ENCODE measurements at places on chromosomes 13 and 19.

GRCh38 chr13:93951951-93952350 lies 527.5 kb downstream of the DCT start:
- DNase-seq = no peak

DNA sequence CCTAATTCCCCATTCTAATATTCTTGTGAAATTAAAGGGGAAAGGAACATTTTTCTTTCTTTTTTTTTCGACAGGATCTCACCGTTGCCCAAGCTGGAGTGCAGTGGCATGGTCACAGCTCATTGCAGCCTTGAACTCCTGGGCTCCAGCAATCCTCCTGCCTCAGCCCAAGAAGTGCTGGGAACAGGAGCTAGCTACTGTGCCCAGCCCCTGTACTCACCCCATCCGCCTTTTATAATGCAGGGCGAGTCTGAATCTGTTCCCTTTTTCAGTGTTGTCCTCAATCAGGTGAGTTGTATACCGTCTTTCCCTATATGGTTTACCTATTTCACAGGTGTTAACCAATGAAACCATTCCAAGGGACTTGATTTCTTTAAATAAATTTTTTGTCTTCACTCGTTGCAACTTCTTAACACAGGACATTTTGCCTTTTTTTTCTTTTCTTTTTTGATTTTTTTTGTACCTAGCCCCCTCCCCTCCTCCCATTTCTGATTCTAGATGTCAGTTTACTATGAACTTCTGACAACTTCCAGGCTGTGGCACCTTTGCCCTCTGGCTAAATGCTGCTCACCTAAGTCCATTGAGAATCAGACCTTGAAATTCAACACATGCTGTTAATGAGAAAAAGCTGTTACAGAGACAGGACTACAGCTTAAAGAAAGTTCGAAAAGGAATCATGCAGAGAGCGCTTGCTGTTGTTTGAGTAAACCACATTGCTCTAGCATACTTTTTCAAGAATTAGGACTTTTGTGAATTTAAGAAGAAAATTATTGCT lies 562.1 kb upstream of the KLF12 start:
- no peak for DNase-seq

- no peak for DNase-seq
These were observed 5.0 kb upstream of the KMT2B start for GRCh38 chr19:35712567-35713505.

DNA sequence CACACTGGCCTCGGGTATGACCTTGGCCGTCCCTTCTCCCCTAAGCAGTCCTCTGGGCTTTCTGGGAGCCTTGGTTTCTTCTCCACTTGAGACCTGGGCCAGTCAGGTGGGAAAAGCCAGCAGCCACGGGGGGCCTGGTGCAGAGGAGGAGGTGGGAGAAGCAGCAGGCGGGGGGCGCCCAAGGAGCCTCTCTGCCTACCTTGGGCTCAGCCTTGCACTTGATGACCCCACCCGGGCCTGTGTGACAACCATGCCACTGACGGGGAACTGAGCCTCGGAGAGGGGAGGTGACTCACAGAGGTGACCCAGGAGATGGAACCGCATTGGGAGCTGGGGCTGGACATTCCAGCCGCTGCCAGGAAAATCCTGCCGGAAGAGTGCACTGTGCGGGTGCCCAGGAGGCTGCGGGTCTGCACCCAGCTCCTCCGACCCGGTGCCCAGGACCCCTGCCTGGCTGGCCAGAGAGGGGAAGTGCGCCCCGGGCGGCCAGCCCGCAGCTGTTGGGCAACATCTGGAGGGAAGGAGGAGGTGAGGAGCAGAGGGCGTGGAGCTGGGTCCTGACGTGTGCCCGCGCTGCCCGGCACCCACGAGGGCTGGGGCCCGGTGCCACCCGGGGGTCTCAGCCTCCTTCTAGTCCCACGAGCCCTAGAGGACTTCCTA lies 23.4 kb upstream of the SLC7A10 start:
- DNase-seq = no peak

DNA sequence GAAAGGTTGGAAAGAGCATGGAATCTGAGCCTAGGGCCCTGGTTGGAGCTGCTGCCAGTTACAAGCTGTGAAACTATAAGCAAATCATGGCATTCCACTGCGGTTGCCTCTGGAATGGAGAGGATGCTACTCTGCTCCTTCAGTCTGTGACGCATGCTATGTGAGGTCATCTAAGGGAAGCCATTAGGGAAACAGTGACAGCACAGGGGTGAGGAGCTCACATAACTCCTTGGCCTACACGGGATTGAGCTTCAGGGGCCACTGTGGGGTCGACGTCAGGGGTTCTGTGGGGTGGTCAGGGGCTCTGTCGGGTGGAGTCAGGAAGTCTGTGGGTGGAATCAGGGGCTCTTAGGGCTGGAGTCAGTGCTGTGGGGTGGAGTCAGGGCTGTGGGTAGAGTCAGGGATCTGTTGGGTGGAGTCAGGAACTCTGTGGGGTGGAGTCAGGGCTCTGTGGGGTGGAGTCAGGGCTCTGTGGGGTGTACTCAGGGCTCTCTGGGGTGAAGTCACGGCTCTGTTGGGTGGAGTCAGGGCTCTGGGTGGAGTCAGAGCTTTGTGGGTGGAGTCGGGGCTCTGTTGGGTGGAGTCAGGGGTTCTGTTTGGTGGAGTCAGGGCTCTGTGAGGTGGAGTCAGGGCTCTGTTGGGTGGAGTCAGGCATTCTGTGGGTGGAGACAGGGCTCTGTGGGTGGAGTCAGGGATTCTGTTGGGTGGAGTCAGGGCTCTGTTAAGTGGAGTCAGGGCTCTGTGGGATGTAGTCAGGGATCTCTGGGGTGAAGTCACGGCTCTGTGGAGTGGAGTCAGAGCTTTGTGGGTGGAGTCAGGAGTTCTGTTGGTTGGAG lies 35.8 kb upstream of the MEDAG start:
- no peak for DNase-seq

- DNase-seq = no peak
These were observed 10.5 kb downstream of the XRCC1 start for GRCh38 chr19:43564800-43565199.

DNA sequence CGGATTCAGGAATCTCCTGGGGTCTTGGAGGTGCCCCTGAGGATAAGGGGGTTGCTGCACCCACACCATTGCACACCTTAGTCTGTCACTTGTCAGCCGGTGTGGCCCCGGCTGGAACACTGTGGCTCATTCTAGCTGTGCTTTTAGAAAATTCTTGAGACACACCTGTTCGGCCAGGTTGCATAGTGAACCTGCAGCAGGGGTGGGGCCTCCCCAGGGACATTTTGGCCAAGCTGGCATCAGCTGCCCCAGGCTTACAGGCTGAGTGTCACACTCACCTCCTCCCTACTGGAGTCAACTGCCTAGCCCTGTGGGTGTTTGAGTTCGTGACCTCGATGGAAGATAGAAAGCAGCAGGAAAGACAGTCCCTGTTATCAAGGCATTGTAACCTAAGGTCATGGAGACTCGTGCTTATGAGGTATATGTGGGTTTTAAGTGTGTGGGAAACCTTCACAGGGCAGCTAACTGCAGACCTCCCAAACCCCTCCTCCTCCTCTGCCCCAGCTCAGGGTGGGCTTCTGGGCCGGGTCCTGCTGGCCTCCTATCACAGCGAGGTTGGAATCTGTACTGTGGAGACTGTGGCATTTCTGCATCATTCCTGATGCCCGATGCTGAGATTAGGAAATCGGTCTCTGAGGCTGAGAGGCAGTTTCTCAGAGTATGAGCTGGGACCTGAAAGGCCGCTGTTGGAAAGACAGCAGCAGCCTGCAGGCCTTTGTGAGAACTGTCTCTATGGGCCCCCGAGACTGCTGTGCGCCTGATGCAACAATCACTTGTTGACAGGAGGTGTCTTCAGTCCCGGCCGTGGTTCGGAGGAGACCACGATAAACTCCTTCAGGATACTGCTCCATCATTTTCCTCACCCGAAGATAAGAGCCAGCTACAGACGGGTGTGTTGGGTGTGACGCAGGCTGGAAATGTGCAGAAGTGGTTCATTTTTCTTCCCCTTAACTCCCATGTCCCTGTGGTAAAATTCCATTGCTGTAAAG lies 72.2 kb downstream of the ATP11A start:
- DNase-seq = no peak

DNA sequence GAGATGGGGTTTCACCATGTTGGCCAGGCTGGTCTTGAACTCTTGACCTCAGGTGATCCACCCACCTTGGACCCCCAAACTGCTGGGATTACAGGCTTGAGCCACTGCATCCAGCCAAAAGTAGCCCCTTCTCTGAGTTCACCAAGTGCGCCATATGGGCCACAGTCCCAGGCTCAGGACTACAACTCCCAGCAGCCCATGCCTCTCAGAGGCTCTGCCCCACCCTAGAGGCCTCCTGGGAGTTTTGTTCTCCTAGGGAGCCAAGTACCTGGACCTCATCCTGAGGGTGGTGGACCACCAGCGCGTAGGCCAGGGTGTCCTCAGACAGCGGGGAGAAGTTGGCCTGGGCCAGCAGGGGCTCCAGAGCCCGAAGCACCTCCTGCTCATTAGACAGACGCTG lies 18.8 kb downstream of the TMEM143 start:
- DNase-seq = no peak

DNA sequence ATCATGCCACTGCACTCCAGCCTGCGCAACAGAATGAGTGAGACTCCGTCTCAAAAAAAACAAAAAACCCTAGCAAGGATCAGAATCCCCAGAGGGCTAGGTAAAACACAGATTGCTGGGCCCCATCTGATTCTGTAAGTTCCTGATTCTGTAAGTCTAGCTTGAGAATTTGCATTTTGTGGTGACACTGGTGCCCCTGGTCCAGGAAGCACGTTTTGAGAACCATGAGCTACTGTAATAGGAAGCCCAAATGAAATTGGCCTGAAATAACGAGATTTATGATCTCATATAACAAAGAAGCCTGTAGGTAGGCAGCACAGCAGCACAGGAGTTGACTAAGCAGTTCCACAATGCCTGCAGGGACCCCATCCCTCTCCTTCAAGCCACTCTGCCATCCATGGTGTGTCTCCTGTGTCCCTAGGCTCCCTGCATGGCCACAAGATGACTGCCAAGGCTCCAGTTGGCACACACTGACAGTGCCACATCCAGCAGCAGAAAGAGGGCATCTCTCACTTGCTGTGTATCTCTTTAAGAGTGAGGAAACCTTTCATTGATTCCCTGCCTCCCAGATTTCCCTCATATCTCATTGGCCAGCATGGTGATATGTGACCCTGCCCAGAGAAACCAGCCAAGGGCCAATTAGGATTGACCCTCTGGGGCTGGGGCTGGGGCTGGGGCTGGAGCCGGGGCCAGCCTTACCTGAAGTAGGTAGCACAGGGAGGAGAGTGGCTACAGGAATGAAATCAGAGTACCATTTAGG lies 21.7 kb downstream of the SIPA1L3 start:
- DNase-seq = no peak

- DNase-seq = no peak
These were observed 676.2 kb downstream of the GPC5 start for GRCh38 chr13:92074658-92075057.

GRCh38 chr19:54873990-54874389 lies at the start of gene FCAR:
Gene FCAR, plus strand, starts transcription at chr19:54874235. Its CDS starts 55 bp downstream, at chr19:54874290.
- DNase-seq = no peak

GRCh38 chr19:1472231-1473084 lies 6.6 kb downstream of the C19orf25 start:
- DNase-seq = no peak

DNA sequence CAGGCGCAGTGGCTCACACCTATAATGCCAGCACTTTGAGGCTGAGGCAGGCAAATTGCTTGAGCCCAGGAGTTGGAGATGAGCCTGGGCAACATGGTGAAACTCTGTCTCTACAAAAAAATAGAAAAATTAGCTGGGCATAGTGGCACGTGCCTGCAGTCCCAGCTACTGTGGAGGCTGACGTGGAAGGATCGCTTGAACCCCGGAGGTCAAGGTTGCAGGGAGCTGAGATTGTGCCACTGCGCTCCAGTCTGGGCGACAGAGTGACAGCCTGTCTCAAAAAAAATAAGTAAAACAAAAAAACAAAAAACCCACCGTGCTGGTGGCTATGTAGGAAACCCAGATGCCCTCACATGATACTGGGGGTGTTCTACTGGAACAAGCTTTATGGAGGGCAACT lies 16.4 kb downstream of the PHLDB3 start:
- no peak for DNase-seq

GRCh38 chr19:10344780-10345179 lies 5.4 kb upstream of the ICAM3 start:
- no peak for DNase-seq

DNA sequence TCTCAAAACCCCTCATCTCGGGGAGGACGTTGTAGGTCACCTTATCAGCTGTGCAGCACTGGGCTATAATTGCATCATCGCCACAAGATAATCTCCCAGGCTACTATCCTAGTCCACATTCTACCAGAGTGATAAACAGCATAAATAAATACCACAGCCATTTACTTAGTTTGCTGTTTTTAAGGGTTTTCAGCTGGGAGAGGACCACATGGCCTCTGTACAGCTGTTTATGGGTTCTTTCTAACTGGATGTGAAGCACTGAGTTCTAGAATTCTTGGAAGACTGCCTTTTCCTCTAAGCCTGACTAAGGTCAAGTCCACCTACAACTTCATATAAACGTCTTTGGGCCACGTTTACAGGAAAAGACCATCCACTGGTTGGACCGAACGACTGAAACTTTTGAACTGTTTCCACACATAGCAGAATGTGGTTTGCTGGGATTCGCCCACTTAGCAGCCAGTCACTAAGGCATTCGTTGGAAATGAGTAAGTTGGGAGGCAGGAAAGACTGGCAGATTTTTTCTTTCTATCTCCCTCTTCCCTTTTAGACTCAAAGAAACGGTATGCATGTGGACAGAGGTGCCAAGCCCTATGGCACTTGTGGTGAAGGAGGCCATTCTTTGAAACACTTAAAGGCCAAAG lies 752.5 kb upstream of the SGCG start:
- DNase-seq = no peak

DNA sequence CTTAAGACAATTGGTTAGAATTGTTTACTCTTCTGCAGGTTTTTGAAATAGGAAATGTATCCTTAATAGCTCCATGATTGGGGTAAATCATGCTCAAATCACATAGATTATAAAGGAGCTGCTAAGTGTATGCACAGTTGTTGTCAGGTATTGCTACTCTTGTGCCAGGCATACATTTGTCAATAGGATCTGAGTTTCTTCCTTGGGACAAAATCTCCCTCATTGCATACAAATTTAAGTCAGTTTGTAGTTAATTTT lies 109.3 kb upstream of the MLNR start:
- DNase-seq = no peak
